ENCODE measurements at places on chromosomes 4 and X.

GRCh38 chrX:115533485-115533884 lies 27.5 kb upstream of the PLS3 start:
- H3K36me3 ChIP-seq, result no peaks in the 10 kb centered on the region
- no peaks in the 10 kb centered on the region for H3K4me1 ChIP-seq
- DNase-seq, result no peak
- H3K27me3 ChIP-seq, result no peaks in the 10 kb centered on the region

GRCh38 chrX:109878236-109878635 lies 124.7 kb upstream of the TMEM164 start:
- H3K4me3 ChIP-seq, result no peak overlapping the region
- no peaks in the 10 kb centered on the region for H3K4me1 ChIP-seq
- no peak for DNase-seq
- peaks cover 17% of the 10 kb centered on the region for H3K27me3 ChIP-seq
- H3K36me3 ChIP-seq, result no peaks in the 10 kb centered on the region

DNA sequence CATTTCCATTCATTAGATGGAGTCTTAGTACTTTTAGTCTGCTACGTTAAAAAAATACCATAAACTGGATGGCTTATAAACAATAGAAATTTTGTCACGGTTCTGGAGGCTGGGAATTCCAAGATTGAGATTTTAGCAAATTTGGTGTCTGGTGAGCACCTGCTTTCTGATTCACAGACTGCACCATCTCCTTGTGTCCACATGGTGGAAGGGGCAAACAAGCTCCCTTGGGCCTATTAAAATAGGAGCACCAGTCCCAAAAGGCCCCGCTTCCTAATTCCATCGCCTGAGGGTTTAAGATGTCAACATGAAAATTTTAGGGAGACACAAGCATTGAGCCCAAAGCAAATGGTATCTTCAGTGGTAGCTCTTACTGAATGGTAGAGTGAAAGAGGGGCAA lies 120.5 kb upstream of the MAP9 start:
- H3K4me3 ChIP-seq, result no peak overlapping the region
- no peak overlapping the region for H3K27ac ChIP-seq
- DNase-seq, result no peak
- no peaks in the 10 kb centered on the region for H3K27me3 ChIP-seq

DNA sequence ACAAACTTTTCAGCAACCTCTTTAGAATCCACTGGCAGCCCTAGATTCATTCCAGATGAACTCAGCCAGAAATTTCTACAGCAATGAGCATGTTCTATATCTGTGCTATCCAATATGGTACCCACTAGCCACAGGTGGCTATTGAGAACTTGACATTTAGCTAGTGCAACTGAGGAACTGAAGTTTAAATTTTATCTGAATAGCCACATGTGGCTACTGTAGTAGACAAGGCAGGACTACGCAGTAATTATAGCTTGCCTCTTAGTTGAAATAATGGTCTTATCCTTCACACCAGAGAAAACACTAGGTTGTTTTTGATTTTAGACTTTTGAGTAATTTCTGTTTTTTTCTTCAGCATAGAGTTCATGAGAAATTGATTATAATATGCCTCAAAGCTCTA lies 2.6 kb upstream of the TCEANC start:
- no peak for DNase-seq
- peaks cover 2% of the 10 kb centered on the region for H3K36me3 ChIP-seq
- no peak overlapping the region for H3K27ac ChIP-seq
- no peak overlapping the region for H3K4me3 ChIP-seq

DNA sequence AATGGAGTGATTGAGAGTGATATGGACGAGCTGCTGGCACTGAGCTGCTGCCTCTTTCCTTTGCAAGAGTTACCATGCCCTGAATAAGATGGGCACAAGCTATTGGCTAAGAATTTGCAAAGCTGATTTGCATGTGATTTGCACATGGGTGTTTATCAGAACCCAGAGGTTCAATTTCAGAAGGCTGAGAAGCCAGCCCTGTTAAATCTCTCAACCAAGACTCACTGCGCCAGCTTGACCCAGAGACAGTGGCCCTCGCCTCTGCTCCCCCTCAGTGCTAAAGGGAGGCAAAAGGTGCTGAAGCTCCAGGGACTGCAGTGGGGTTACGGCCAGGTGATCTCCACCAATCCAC lies 701 bp downstream of the ARHGAP4 start:
- H3K4me3 ChIP-seq, result peak overlapping the region; percentile 97
- peaks cover 28% of the 10 kb centered on the region for H3K4me1 ChIP-seq
- H3K27me3 ChIP-seq, result no peaks in the 10 kb centered on the region
- H3K36me3 ChIP-seq, result peaks cover 11% of the 10 kb centered on the region
- H3K27ac ChIP-seq, result peak overlapping the region; percentile 97
- DNase-seq, result no peak

DNA sequence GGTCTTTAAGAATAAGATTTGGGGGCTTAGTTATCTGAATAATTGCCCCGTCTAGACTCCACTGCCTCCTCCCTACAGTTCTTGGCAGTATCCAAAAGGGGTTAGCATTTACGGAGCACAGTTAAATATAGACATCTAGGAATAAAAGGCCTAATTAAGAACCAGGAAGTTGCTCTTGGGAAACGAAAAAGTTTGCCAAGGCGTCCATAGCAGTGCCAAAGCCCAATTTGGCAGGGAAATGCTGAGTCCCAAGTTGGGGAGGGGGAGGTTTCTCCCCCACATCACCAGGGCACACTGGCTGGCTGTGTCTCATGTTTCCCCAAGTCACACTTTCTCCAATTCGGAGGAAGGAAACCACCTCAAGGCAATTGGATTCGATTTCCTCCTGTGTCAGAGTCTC lies 338.7 kb downstream of the FBXW7 start:
- H3K4me1 ChIP-seq, result peaks cover 1% of the 10 kb centered on the region
- H3K36me3 ChIP-seq, result no peaks in the 10 kb centered on the region
- no peak for DNase-seq
- peaks cover 3% of the 10 kb centered on the region for H3K27me3 ChIP-seq
- no peak overlapping the region for H3K27ac ChIP-seq

GRCh38 chr4:185573651-185574199 lies 38.4 kb upstream of the PDLIM3 start:
- peaks cover 3% of the 10 kb centered on the region for H3K27me3 ChIP-seq
- H3K27ac ChIP-seq, result no peak overlapping the region
- no peaks in the 10 kb centered on the region for H3K36me3 ChIP-seq
- no peak overlapping the region for H3K4me3 ChIP-seq

GRCh38 chrX:120794525-120794975 lies 81.1 kb downstream of the CT47B1 start:
- no peaks in the 10 kb centered on the region for H3K27me3 ChIP-seq
- H3K36me3 ChIP-seq, result no peaks in the 10 kb centered on the region
- peak overlapping the region; percentile 4 for H3K27ac ChIP-seq
- no peak for DNase-seq

- H3K27me3 ChIP-seq, result no peaks in the 10 kb centered on the region
- H3K4me3 ChIP-seq, result no peak overlapping the region
- no peak for DNase-seq
- H3K27ac ChIP-seq, result no peak overlapping the region
- no peaks in the 10 kb centered on the region for H3K36me3 ChIP-seq
Observed at GRCh38 chr4:157689476-157689875, 468.9 kb downstream of the GRIA2 start.

DNA sequence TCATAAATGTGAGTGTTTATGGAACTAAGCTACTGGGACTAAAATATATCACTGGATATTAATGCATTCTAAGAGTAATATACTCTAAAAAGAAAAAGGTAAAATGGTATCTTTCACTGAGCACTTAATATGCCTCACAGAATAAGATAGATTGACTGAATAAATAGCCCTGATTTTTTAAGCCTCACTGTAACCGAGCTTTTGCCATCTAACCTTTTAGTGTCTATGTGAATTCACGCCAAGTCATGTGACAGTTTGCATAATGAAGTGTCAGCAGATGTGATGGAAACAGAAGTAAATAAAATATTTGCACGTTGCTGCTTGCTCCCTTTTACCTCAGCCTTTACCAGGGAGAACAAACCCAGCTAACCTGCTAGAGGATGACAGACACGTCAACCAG lies 119.7 kb upstream of the NWD2 start:
- no peak for DNase-seq
- no peaks in the 10 kb centered on the region for H3K27me3 ChIP-seq
- no peak overlapping the region for H3K27ac ChIP-seq
- no peaks in the 10 kb centered on the region for H3K4me1 ChIP-seq

GRCh38 chr4:154616731-154617130 lies 4.3 kb upstream of the FGG start:
- peak; percentile 66 for DNase-seq
- peak overlapping the region; percentile 68 for H3K27ac ChIP-seq
- H3K27me3 ChIP-seq, result peaks cover 20% of the 10 kb centered on the region
- peaks cover 12% of the 10 kb centered on the region for H3K4me1 ChIP-seq

GRCh38 chrX:101051153-101051548 lies 760 bp downstream of the TRMT2B start:
- no peak for DNase-seq
- peaks cover 12% of the 10 kb centered on the region for H3K36me3 ChIP-seq
- H3K27ac ChIP-seq, result peak overlapping the region; percentile 97
- H3K27me3 ChIP-seq, result no peaks in the 10 kb centered on the region
- H3K4me3 ChIP-seq, result peak overlapping the region; percentile 92

- H3K4me3 ChIP-seq, result no peak overlapping the region
- no peaks in the 10 kb centered on the region for H3K4me1 ChIP-seq
- no peaks in the 10 kb centered on the region for H3K36me3 ChIP-seq
- no peaks in the 10 kb centered on the region for H3K27me3 ChIP-seq
Observed at GRCh38 chr4:151809716-151810115, 48.9 kb upstream of the GATB start.

DNA sequence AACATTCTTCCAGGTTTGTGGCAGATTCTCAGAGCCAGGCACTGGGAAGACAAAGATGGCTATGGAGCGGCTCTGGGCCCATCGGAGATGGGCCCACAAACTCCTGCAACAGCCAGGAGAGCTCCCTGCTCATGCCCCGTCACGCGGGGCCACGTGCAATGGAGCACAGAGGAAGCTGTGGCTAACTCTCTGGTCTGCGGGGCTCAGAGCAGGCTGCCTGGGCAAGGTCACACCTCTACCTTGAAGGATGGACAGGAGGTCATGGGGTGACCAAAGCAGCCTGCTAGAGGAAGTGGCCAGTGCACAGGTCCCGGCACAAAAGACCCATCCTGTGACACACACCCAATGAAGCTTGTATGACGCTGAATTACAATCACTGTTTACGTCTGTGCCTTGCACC lies 45.2 kb downstream of the C4orf50 start:
- no peak overlapping the region for H3K27ac ChIP-seq
- no peak for DNase-seq
- peaks cover 5% of the 10 kb centered on the region for H3K27me3 ChIP-seq
- no peaks in the 10 kb centered on the region for H3K4me1 ChIP-seq
- H3K4me3 ChIP-seq, result no peak overlapping the region
- H3K36me3 ChIP-seq, result no peaks in the 10 kb centered on the region

GRCh38 chrX:66046612-66047235 lies 6.8 kb upstream of the VSIG4 start:
- H3K36me3 ChIP-seq, result no peaks in the 10 kb centered on the region
- H3K27ac ChIP-seq, result peak overlapping the region; percentile 99
- peaks cover 33% of the 10 kb centered on the region for H3K4me1 ChIP-seq
- peak; percentile 69 for DNase-seq
- no peaks in the 10 kb centered on the region for H3K27me3 ChIP-seq

GRCh38 chrX:41382714-41383645 lies 49.0 kb downstream of the DDX3X start:
- H3K36me3 ChIP-seq, result no peaks in the 10 kb centered on the region
- peaks cover 22% of the 10 kb centered on the region for H3K4me1 ChIP-seq
- H3K27me3 ChIP-seq, result no peaks in the 10 kb centered on the region
- peak; percentile 78 for DNase-seq

DNA sequence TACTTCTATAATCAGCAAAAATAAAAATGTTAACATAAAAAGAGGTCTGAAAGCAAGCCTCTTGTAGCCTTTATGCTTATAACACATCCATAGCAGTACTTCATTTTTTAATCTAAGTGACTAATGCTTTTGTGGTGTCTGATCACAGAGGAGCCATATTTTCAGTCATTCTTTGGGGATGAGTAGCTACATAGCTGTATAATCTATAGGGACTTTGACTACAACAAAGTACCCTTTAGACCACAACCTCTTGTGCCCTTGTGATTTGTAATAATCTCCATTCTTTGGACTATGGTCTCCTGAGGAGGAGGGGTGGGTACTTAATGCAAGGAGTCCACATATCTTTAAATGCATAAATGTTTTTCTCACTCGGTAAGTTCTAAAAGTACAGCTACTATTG lies 9.6 kb downstream of the DRP2 start:
- no peak overlapping the region for H3K27ac ChIP-seq
- no peak overlapping the region for H3K4me3 ChIP-seq
- DNase-seq, result no peak
- H3K27me3 ChIP-seq, result no peaks in the 10 kb centered on the region
- no peaks in the 10 kb centered on the region for H3K36me3 ChIP-seq

DNA sequence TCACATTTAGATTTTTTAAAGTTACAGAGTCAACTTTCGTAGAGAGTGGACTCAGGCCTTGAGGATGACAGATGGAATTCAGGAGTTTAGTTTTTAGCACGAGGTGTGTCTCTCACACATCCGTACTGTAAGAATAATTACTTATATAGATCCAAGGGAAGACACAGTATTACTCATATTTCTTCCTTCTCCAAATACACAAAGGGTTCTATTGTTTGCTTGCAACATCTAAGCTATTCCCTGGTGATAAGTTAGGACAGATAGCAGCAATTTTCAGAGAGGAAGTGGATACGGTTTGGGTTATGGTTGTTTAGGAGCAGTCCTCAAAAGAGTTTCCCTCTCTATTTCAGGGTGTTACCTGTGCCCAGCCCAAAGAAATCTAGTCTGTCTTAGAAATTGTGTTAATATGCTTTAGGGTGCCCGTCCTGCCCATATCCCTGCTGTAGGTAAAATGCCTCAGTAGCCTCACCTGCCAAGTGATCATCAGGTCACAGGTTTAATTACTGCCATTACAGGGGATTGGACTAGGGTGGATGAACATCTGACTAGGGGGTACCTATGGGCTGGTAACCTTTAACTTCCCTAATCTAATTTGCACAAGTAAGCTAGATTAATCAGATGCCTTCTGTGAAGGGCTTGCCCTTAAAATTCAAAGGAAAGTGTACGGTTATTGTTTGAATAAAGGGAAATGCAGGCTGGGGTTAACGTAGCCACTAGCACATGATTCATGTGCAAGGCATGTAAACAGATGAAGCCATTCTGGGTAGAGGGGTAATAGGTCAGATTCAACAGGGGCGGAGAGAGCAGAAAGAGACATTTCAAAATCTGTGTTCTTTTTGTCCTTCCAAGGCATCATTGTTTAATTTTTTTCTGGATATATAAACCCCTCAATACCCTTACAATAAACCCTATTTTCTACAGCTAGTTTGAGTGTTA lies 8.7 kb upstream of the PPP3CA start:
- no peak overlapping the region for H3K27ac ChIP-seq
- H3K27me3 ChIP-seq, result peaks cover 55% of the 10 kb centered on the region
- H3K4me3 ChIP-seq, result no peak overlapping the region
- DNase-seq, result no peak
- H3K4me1 ChIP-seq, result no peaks in the 10 kb centered on the region

- no peaks in the 10 kb centered on the region for H3K4me1 ChIP-seq
- no peak overlapping the region for H3K27ac ChIP-seq
- peaks cover 2% of the 10 kb centered on the region for H3K27me3 ChIP-seq
- H3K4me3 ChIP-seq, result no peak overlapping the region
- no peak for DNase-seq
Observed at GRCh38 chrX:13859724-13860123, 42.8 kb upstream of the GPM6B start.

All from activated CD4-positive, alpha-beta T cell treated with anti-CD3 and anti-CD28 coated beads, Interleukin-2, amount 10 ng/mL, durations not matched to agents 24 days and 14 days (primary cell).